Activated naive CD4-positive, alpha-beta T cell (primary cell): ENCODE measurements at places on chromosomes 2 and 18.

DNA sequence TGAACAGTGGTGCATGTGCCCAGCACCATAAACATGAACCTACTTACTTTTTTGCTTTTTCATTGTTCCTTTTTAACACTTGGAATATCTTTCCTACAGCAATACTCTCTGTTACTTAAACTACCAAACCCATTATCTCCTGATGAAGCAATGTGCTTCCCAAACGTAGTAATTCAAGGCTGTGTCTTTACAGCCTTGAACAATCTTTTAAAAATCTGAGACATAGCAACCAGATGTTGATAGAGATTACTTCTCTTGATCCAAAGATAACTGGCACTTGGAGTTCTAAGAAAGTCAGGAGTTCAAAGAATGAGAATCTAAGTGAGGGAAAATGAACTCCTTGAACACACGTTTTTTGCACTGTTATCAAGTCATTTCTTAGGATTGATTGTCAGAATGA is 40.4 kb downstream of the ATP8B1 start:
- no peak for DNase-seq

DNA sequence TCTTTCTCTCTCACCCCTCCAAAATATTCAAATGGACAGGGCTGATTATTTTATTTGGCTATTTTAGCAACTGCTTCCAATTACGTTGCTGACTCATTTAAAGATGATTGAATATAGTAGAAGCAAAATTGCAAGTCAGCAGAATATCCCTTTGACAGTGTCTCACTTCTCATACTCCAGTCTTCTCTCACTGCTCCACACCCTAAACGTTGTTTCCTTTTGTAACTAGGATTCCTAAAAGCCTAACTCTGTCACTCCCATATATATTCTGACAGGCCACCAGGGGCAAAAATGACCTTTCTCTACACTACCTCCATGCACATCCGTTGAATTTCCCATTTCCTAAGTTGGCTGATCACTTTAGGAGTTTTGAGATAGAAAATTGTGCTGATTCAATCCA is 351.1 kb downstream of the RND3 start:
- DNase-seq = no peak

DNA sequence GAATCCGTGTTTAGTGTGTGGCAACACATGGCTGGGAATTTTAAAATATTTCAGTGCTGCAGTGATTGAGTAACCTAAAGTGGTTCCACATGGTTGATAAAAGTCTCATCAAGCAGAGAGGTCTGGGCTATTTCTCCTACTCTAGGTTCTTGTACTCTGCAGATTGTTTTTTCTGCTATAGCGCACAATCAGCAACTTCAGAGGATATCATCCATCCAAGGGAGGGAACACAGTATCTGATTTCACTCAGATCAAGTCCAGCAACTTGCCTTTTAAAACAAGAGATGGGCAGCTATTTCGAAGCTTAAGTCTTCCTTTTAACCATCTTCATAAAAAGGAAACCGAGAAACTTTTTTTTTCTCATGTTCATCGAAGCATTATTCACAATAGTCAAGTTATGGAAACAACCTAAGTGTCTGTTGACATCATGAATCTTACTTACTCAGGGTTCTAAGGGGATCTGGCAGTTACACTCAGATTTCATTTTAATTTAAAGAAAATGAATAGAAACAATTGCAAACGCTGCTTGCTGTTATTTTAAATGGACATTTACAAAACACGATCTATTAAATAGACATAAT is 172.7 kb upstream of the TRIB2 start:
- no peak for DNase-seq

DNA sequence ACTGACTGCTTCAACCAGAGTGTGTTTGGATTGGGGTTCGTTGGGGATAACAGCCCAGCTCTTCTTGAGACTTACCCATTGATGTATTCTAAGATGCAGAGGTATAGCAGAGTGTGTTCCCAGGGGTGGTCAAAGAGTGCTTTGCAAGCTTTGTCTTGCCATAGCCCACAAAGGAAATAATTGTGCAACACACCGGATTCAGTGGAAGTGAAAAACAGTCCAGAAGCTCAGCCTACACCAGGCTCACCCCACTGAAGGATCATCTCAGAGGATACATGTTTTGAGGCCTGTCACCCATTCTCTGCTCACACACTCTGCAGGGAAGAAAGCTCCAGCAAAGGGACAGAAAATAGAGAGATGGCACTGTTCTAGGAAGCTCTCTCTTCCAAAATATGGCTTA is 9.6 kb downstream of the CACNB4 start:
- DNase-seq = no peak

- no peak for DNase-seq
Measured at GRCh38 chr2:8983571-8983970, 19.9 kb downstream of the MBOAT2 start.

DNA sequence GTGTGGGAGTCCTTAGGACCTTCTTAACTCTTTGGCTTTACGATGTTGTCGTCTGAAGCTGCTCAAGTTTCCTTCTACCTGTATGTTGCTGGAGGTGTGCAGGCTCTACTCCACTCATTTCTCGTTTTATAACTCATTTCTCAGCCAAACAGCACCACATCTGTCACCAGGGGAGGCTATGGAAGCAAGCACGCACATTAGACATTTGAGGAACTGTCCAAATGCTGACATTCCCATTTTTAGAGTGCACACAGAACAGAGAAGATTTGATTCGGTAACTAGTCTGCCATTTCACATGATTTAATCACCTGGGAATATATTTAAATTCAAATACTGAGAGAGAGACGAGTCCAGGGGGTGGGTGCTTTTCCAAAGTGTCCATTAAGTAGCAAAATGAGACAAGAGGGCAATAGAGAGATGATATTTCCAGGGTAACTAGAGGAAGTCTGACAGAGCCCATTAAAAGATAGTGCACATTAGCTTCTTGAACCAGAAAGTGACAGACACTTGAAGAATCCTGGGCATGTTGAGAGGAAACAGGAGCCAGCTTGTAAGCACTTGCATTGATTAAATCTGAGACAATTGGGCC is 793.3 kb downstream of the TDRD15 start:
- DNase-seq = no peak

- DNase-seq = no peak
Measured at GRCh38 chr2:61645911-61646310, 107.8 kb upstream of the XPO1 start.

GRCh38 chr2:197628043-197628500 is 47.3 kb downstream of the RFTN2 start:
- no peak for DNase-seq

- no peak for DNase-seq
Measured at GRCh38 chr18:47143899-47144485, 6.3 kb downstream of the HDHD2 start.

DNA sequence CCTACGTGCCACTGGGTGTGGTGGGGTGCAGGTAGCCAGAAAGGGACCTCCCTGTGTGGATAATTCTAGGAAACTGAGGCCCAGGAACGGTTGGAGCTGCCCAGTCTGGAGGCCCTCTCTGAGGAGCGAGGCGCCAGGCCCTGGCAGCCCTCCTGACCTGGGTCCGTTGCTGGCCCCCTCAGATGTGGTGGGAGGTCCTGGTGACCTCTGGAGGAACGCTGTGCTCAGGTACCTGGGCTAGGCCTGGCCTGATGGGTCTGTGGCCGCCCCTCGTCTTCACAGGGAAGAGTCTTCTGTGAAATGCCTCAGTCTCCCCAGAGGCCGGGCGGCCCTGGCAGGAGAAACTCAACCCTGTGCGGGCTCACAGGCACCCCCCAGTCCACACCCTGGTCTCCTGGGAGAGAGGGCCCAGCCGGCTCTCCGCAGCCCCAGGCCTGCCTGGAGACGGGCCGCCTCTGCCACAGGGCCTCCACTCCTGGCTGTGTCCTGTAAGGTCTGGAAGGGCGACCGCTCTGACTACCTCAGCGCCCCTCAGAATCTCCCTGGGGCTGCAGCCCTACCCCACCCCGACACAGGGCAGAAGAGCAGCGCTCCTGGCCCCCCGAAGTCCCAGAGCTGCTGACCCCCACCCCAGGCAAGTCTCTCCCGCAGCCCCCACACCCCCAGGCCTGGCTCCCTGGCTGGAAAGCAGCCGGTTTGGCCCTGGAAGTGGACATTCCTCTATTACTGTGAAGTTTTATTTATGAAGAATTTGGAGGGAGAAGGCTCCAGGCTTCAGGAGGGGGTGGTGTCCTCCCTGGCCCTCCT is 3.7 kb downstream of the B3GNT7 start:
- no peak for DNase-seq

- DNase-seq = peak; percentile 6
Measured at GRCh38 chr2:20666304-20667150, at the start of gene GDF7. Gene GDF7 (plus strand): TSS chr2:20667144. CDS start chr2:20667240, 96 bp downstream.

- no peak for DNase-seq
Measured at GRCh38 chr2:45237128-45237527, 227.9 kb upstream of the SIX2 start.

GRCh38 chr2:152415231-152415642 is 80.3 kb downstream of the FMNL2 start:
- DNase-seq = no peak

- no peak for DNase-seq
Measured at GRCh38 chr2:239113171-239113570, 265.3 kb downstream of the TWIST2 start.

- no peak for DNase-seq
Measured at GRCh38 chr2:137172162-137172561, 406.8 kb downstream of the THSD7B start.

DNA sequence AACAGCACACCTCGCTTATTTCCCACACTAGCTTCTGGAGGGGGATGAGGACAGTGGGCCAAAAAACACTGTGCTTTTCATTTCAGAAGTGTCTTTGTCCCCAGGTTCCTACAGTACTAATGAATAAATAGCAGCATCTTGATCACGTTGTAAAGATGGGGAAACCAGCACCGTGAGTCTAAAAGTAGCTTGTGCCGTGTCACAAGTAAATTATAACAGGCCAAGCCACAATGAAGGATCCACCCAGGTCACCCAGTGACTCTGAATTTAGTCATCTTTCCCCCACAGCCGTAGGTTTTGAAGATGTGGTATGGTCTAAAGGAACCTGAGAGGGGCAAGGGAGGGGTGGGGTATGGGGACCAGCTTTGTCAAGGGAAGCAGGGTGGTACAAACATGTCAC is 8.8 kb downstream of the FZD7 start:
- no peak for DNase-seq

- DNase-seq = no peak
Measured at GRCh38 chr2:217836901-217837491, 165.8 kb downstream of the TNS1 start.

DNA sequence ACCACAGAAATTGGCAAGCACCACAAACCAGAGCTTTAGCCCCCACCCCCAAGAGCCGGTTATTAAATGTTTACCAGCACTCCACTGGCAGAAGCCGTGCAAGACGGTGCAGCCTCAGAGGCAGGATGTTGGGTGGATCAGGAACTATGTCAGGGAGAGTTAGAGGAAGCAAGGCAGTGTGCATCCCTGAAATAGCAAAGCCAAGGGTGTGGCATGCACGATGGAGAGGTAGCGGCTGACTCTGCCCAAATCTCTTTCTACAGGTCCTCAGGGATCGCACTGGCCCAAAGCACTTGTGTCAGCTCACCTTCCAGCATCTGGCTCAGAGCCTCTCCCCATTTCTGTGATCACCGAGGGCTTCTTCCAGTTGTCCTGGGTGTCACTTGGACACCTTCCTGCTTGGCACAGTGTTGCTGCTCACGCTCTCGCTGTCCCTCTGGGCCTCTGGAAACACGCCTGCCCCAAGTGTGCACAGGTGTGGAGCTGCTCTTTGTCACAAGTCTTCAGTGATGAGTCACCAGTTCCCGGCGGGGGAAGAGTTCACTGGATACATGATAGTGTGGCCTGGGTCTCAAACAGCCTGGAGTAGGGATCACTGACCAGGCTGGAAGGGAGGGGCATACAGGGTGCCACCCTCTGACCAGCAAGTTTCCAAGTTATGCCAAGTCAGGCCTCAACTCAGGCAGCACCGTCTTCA is 17.3 kb upstream of the B3GNT7 start:
- DNase-seq = no peak

- no peak for DNase-seq
Measured at GRCh38 chr2:138415985-138416384, 85.6 kb upstream of the SPOPL start.

DNA sequence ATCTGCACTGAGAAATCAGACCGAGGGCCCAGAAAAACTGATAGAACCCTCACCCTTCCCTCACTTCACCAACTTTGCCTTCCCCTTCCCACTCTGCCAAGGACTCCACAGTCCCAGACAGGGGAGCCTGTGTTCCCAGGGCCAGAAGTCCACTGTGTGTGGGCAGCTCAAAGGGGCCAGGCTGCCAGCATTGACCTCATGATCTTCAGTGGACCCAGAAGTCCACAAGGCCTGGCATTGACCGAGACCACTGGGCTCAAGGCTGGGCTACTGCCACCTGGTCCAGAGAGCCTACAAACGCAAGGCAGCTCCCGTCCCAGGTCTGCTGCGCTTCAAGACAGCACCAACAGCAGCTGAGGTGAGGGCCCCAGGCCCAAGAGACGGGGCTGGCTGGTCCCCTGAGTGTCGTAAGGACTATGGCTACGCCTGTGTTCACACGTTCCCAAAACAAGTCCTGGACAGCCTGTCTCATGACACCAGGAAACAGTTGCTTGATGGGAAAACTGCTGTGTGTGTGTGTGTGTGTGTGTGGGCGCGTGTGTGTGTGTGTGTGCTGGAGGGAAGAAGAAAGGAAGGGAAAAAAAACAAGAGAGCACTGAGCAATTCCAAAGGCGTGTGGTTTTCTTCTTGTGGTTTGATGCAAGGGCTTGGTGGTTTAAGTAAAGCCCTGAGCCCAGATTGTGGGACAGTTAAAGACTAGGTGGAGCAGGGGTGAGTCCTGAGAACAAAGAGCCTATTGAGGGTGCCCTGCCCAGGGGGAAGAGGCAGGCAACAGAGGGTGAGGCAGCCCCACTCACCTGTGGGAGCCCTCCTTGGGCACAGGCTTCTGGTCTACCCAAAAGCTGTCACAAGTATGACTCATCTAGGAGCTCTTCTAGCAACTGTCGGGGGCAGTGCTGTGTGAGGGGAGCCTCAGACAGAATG is 46.6 kb upstream of the ZBTB7C start:
- DNase-seq = peak; percentile 15

- DNase-seq = no peak
Measured at GRCh38 chr2:29837925-29838324, 83.5 kb downstream of the ALK start.

DNA sequence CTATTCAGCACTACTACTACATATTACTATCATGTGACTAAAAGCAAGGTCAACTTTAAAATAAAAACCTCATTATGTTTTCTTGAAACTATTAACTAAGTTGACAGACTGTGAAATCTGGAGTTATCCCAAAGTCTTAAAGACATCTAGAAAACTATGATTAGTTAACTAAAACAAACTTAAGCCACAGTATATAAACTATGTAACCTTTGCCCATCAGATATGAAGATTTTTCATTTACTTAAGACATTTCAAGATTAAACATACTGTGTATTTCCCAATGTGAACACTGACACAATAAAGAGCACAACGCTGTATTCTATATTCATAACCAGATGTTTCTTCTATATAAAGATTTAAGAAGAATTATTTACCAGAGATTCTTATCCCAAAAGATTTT is 33.5 kb upstream of the CACNB4 start:
- DNase-seq = no peak

GRCh38 chr2:150063931-150064548 is 423.4 kb downstream of the RND3 start:
- DNase-seq = no peak

GRCh38 chr18:33114749-33115148 is 325.8 kb downstream of the CCDC178 start:
- no peak for DNase-seq

GRCh38 chr2:234404957-234405356 is 91.9 kb downstream of the ARL4C start:
- DNase-seq = no peak

GRCh38 chr2:15768615-15769014 is 171.7 kb upstream of the MYCN start:
- no peak for DNase-seq
